ENCODE measurements at places on chromosomes 2 and 18.

DNA sequence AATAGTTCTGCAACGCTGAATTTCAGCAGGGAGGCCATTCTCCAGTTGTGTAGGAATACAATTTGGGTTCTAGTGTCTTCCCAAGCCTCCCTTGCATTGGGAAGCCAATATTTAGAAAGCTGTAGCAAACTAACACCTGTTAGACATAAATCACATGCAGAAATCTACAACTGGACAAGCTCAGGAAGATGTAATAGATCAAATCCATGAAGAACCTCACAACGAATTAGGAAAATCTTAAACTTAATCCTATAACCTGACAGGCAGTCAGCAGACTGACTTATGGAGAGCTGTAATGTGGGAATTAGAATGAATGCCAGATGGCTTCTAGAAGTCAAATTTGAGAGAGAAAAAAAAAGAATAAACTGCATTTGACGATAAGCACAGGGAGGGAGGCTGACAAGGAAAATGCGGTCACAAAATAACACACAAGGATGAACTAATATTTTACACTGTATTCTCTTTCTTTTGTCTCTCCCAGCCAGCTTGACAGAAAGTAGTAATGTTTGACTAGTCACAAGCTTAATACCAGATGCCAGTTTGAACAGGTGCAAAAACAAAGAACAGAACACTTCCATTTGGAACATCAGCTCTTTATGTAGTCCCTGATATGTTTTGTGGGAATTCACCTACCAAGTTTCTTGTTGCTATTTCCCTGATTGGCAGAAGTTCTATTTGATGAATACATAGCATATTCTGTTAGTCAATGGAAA lies 50.8 kb upstream of the FANCL start:
- DNase-seq: no peak

- DNase-seq: no peak
These were observed 106.5 kb upstream of the ATP8B1 start for GRCh38 chr18:57909620-57910019.

- DNase-seq: no peak
These were observed 326.9 kb upstream of the TNP1 start for GRCh38 chr2:217186668-217187159.

- DNase-seq: no peak
These were observed 526 bp downstream of the CHN1 start for GRCh38 chr2:175004730-175004979.

GRCh38 chr2:59182249-59182648 lies 941.1 kb upstream of the FANCL start:
- no peak for DNase-seq

- DNase-seq: no peak
These were observed 157.1 kb upstream of the CCDC150 start for GRCh38 chr2:196482119-196483065.

DNA sequence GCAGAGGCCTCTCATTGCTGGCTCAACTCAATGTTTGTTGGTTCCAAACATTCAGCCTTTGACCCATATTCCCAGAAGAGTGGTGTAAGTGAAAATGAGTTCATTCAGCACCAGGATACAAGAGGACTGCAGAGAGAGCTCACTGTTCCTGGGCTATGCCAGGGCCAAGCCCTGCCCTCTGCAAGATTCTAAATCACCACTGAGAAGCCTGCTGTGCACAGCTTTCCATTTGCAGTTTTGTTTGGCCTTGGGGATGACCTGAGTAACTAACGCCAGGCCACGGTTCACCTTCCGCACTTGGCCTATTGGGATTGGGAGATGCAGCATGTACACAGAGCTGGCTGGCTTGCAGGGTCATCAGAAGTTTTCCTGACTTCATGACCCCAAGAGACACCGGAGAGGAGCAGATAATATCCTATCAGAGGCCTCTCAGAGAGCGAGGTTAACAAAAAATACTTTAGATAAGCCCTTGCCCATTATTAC lies 12.6 kb downstream of the GKN1 start:
- no peak for DNase-seq

DNA sequence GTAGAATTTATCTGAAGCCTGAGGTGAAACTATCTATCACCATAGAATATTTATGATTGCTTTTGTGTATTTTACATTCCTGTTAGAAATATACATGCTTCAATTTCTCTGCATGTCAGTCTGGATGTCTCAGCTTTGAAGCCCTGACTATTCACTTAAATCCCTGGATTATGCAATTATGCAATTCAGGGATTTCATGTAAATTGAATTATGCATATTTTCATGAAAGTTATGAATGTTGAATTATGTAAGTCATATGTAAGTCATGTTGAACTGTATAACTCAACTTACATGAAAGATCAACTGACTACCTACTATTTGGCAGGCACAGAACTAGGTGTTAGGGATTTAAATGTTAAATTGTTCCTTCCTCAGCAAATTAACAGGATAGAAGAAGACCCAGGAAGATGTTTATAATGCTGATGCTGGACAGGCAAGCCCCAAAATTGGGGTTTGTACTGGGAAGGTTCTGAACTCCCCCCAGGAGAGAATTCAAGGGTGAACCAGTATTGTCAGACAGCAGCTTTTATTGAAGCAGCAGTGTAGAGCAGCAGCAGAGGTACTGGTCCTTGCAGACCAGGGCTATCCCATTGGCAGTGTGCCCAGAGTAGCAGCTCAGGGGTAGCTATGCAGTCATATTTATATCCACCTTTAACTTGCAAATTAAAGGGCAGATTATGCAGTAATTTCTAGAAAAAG lies 236.5 kb downstream of the ZNF804A start:
- DNase-seq: no peak

DNA sequence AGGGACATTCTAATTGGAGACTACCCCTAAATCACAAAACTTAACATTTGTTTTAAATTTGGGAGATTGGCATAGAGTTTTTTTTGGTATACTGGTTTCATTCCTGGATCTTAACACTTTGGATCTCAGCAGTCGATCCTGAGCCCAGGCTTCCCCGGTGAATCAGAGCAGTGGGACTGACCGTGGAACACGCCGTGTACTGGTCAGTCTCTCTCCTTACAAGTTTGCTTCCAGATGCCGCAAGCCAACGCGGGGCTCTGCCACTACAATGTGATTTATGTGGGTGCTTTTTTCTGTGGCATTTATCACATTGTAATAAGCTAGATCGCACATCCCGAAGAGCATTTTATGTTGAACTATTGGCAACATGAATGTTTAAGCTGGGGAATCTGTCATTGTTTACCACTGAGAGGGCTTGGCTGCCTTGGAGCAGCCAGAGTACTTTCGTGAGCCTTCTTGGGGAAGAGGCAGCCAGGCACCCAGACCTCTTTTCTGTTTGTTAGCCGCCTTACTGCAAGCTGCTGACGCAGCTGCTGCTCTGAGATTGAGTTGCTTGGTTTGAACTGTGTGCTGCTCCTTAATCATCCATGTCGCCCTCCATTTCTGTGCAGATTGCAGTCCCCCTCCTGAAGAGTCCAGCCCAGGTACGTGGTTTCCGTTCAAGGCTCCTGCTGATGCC lies 49.3 kb downstream of the COA5 start:
- no peak for DNase-seq

DNA sequence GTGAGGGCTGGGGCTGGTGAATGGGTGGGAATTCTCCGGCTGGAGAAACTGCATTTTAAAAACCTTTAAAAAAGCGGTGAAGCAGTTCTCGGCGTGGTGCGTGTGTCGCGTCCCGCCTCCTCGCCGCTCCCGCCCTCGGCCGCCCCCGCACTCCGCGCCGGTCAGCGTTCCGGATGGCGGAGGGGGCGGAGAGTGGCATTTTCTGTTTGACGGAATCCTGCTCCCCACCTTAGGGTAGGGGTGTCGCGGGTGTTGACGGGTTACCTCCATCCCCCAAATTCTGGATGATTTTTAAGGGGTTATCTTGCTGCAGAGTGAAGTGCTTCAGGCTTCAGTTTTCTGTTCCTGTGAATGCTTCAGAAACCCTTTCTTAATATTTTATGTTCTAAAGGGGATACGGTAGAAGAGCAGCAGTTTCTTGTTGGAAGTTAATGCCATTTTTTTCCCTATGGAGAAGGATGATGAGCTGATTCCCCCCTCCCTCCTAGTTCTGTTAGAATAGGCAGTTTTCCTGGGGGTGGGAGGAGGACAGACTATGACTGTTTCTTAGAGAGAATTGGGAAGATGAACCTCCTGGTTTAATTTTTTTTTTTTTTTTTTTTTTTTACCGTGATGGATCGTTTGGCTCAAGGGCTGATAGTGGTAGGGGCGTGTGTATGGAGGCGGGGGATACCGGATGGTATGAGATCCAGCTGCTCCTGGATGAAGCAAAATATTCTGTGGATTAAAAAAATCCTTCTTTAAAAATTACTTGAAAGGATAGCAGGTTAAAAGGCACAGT lies 756 bp downstream of the ABI2 start:
- DNase-seq: no peak

DNA sequence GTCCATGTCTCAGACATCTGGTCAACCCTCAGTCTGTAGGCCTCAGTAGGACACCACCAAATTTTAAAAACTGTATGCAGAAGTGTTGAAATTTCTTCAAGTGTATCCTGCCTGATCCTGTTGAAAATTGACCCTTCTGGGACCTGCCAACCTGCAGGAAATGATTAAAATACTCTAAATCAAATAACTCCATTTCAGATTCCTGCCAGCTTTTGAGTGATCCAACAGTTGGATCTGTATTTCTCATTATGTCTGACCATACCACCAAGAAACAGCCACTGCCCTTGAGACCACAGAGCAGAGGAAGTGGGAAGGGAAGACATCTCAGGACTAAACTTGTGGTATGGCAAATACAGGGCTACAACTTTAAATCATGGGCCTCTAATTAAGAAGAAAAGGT lies 113.4 kb downstream of the ANTXR1 start:
- no peak for DNase-seq

- DNase-seq: no peak
These were observed 78.1 kb downstream of the RTTN start for GRCh38 chr18:70127359-70127758.

- DNase-seq: no peak
These were observed 21.3 kb downstream of the PLEKHB2 start for GRCh38 chr2:131126436-131126835.

GRCh38 chr2:133431289-133431688 lies 137.0 kb downstream of the NCKAP5 start:
- no peak for DNase-seq

- no peak for DNase-seq
These were observed 184.0 kb upstream of the PID1 start for GRCh38 chr2:229454934-229455631.

DNA sequence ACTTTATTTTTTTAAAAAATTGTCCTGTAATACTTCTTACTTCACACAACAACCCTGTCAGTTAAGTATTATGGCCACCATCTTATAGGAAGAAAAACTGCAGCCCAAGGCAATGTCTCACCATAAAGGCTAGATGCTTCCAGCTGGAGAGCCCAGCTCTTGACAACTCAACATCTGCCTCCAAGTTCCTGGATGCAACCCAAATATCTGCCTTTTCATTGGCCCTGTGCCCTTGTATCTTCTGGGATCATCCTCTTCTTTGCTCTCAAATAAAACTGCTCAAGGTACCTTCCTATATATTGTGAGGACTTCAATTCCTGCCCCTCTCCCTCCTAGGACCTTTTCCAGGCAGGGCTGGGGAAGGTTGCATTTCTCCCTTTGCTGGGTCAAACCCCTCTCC lies 69.5 kb downstream of the BIN1 start:
- DNase-seq: no peak

DNA sequence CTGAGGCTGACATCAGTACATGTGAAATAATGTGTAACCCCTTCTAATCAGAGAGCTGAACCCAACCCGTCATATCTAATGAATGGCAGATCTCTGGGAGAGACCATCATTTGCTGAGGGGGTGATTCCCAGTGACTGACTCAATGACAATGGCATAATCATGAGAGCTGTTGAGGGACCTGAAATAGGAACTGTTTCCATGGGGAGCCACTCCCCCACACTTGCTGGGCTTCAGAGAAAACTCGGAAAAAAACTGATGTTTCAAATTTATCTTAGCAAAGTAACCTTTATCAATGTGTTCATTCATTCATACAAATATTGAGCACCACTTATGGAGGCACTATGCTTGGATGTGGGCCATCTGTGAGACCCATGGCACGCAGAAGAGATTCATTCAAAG lies 93.4 kb upstream of the ZBTB14 start:
- DNase-seq: no peak

DNA sequence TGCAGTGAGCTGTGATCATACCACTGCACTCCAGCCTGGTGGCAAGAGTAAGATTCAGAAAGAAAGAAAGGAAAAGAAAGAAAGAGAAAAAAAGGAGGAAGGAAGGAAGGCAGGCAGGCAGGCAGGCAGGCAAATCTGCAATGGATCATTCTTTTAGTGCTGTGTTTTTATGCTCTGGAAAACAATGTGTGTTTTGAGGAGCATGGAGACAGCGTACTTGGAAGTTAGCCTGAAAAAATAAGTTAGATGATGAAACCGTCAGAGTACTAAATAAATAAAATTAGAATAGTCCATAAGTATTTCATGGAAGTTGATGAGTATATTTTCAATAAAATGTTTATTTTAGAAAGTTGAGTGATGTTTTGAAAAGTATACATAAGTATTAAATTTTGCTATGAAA lies 366.4 kb upstream of the CDH20 start:
- no peak for DNase-seq

DNA sequence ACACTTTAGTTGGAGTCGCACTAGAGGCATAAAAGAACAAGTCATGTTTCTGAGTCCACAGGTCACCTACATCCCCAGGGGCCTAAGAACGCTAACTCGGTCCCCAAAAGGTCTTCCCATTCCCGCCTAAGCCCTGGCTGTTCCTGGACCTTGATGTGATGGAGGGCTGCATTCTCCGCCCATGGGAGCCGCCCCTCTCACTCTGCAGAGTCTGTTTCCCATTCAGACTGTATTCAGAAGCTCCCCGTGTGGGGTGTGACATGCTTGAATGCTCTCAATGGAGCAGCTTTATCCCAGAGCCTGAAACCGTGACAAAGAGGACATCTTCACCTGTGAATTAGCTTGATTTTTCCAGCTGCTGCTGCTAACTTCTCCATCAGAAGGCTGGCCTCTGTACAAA lies 319.0 kb upstream of the KLHL29 start:
- no peak for DNase-seq

DNA sequence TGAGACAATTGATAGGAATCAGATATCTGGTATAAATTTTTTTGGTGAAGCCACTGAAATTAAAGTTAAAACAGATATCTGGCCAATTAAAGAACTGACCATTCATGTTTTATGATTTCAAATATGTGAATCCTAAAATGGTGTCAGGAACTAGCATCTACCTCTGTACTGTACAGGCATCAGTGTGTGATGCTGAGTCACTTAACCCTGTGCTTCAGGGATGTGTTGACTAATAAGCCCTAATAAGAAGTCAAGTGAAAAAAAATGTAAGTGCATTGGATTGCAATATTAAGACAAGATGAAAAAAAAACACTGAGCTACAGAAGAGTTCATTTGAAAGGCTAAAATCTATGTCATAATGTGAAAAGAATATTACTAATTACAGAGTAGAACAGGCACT lies 9.1 kb upstream of the UNC80 start:
- DNase-seq: no peak

DNA sequence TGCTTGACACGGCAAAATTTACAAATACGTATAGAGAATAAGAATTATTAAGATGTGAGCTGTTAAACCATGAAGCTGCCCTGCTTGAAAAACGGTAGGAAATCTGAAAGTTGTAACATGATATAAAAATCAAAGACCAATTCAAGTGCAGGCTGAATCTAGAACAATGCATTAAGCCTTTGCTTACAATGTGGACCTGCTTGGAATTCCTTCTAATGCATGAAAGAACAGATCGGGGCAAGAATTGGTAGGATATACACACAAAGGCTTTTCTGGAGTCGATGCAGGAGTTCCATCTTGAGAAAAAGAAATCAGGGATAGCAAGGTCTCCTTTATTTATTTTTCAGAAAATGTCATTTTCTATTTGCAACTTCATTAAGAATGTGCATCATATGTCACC lies 136.8 kb downstream of the DLGAP1 start:
- DNase-seq: no peak

All from CD4-positive, alpha-beta T cell treated with Interleukin-4 for 1 hour (primary cell).